Osteocyte (in vitro differentiated cells): ENCODE measurements at places on chromosomes 1 and 21.

DNA sequence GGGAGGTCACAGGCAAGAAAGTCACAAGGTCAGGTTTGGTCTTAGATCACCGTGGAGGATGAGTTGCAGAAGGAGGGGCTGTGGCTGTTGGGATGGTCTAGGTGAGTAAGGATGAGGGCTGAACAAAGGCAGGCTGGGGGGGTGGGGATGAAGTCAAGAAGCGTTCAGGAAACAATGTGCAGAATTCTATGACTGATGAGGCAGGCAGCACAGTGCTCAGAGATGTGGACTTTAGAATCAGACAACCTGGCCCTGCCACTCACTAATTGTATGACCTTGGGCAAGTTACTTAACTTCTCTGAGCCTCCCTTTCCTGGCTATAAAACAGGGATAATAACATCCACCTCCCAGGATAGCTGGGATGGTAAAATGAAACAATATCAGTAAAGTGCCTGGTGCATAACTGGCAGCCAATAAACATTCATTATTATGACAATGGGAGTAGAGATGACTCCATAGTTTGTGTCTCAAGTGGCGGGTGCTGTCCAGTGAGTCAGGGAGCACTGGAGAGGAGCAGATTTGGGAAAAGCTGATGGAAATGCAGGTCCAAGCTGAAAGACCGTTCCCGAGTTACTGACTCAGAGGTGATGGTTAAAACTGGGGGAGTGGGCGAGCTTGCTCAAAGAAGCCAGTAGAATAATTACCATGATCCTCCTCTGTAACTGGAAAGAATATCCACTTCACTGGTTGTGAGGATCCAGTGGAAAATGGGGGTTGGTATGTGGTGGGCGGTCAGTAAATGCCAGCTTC lies 2.1 kb downstream of the TIE1 start:
- H3K4me1 ChIP-seq: peaks cover 2% of the 10 kb centered on the region
- no peak for DNase-seq
- no peak overlapping the region for H3K4me3 ChIP-seq
- H3K27ac ChIP-seq: no peak overlapping the region
- no peaks in the 10 kb centered on the region for H3K27me3 ChIP-seq

DNA sequence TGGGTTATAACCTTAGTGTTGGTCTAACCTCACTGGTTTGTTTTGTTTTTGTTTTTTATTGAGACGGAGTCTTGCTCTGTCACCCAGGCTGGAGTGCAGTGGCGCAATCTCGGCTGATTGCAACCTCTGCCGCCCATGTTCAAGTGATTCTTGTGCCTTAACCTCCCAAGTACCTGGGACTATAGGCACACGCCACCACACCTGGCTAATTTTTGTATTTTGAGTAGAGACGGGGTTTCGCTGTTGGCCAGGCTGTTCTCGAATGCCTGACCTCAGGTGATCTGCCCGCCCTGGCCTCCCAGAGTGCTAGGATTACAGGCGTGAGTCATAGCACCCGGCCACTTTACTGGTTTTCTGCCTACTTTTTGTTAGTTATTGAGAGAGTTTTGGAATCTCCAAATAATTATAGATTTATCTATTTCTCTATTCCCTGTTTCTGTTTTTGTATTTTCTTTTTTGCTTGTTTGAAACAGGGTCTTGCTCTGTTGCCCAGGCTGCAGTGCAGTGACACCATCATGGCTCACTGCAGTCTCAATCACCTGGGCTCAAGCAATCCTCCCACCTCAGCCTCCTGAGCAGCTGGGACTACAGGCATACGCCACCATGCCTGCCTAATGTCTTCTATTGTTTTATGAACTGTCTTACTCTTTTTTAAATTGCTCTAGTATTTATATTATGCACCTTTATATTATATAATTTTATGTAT lies 21.4 kb downstream of the SMG7 start:
- H3K4me3 ChIP-seq: no peak overlapping the region
- peaks cover 4% of the 10 kb centered on the region for H3K36me3 ChIP-seq
- no peaks in the 10 kb centered on the region for H3K4me1 ChIP-seq
- H3K27ac ChIP-seq: no peak overlapping the region

GRCh38 chr1:53051676-53052075 lies 10.3 kb upstream of the PODN start:
- H3K27ac ChIP-seq: no peak overlapping the region
- H3K4me3 ChIP-seq: no peak overlapping the region
- no peaks in the 10 kb centered on the region for H3K27me3 ChIP-seq
- DNase-seq: no peak
- H3K4me1 ChIP-seq: peaks cover 28% of the 10 kb centered on the region

DNA sequence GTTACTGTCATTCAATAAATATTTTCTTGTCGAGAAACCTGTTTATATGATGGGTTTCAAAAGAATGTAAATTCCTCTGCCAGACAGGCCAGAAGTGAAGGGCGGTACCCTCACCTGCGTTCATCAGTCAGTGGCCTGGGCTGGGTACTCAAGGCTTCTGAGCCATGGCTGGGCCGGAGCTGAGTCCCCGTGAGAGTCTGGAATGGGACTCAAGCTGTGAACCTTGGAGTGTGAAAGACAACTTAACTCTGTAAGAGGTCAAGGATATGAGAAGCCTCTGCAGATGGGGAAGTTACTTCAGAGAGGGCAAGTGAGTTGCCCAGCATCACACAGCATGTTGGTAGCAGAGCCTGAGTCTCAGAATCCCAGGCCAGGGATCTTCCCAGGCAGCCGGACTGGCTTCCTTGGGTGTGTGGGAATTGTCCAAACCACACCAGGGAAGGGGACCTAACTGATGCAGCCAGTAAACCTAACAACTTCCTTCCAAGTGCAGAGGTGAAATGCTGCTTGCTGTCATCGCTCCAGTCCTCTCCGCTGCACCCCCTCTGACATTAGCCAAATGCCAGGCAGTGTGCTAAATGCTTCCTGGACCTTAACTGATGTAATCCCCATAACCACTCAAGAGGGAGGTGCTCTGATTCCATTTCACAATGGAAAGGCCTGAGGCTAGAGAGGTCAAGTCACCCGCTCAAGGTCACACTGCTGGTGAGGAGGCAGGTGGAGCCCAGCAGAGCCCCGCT lies 4.8 kb downstream of the DISP3 start:
- no peaks in the 10 kb centered on the region for H3K36me3 ChIP-seq
- H3K4me1 ChIP-seq: peaks cover 4% of the 10 kb centered on the region
- H3K27ac ChIP-seq: no peak overlapping the region
- H3K4me3 ChIP-seq: no peak overlapping the region
- DNase-seq: no peak
- H3K27me3 ChIP-seq: peaks cover 19% of the 10 kb centered on the region

- no peaks in the 10 kb centered on the region for H3K36me3 ChIP-seq
- peaks cover 28% of the 10 kb centered on the region for H3K27me3 ChIP-seq
- no peak for DNase-seq
- H3K4me1 ChIP-seq: no peaks in the 10 kb centered on the region
- H3K27ac ChIP-seq: no peak overlapping the region
- no peak overlapping the region for H3K4me3 ChIP-seq
Observed at GRCh38 chr1:95278173-95279006, 44.4 kb downstream of the RWDD3 start.

- no peaks in the 10 kb centered on the region for H3K27me3 ChIP-seq
- peaks cover 23% of the 10 kb centered on the region for H3K36me3 ChIP-seq
- no peak overlapping the region for H3K4me3 ChIP-seq
- no peak overlapping the region for H3K27ac ChIP-seq
Observed at GRCh38 chr21:17783481-17784179, 35.5 kb downstream of the C21orf91 start.

GRCh38 chr1:244400974-244401373 lies 50.7 kb downstream of the ADSS2 start:
- no peaks in the 10 kb centered on the region for H3K27me3 ChIP-seq
- no peak overlapping the region for H3K27ac ChIP-seq
- H3K36me3 ChIP-seq: peaks cover 50% of the 10 kb centered on the region
- DNase-seq: no peak

DNA sequence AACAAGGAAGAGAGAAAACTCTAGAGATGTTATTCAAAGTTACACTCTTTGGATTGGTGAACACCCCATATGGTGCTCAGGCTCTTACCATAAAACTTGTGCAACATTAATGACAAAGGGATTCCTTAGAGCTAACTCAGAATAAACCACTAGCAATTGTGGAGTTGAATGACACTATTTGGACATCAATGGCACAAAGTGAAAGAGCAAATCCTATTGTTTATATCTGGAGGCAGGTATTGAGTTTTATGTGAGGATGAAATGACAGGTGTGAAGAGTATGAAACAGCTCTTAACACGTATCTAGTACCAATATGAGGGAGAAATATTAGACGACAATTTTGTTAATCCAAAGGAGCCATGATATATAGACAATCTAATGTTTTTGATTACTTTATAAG lies 584.9 kb upstream of the PBX1 start:
- DNase-seq: no peak
- H3K27ac ChIP-seq: no peak overlapping the region
- H3K4me3 ChIP-seq: no peak overlapping the region
- no peaks in the 10 kb centered on the region for H3K36me3 ChIP-seq
- no peaks in the 10 kb centered on the region for H3K4me1 ChIP-seq

DNA sequence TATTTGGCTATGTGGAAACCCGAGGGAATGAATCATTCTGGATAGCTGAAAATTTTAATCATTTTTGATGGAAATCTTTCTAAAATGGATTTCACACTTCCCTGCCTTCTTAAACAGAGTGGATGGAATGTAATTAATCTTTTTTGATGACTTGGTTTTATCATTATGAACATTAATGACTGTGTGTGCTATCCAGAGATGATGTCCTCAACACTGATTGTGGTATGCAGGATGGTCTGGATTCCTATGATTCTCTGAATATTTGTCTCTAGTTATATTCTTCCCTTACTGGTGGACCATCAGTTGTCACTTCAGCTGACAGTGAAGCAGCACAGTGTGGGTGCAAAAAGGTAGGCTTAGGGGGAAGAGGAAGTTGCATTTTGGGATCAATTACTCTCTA lies 513.5 kb downstream of the LMO4 start:
- DNase-seq: no peak
- no peak overlapping the region for H3K4me3 ChIP-seq
- H3K36me3 ChIP-seq: no peaks in the 10 kb centered on the region
- no peaks in the 10 kb centered on the region for H3K4me1 ChIP-seq
- no peak overlapping the region for H3K27ac ChIP-seq

DNA sequence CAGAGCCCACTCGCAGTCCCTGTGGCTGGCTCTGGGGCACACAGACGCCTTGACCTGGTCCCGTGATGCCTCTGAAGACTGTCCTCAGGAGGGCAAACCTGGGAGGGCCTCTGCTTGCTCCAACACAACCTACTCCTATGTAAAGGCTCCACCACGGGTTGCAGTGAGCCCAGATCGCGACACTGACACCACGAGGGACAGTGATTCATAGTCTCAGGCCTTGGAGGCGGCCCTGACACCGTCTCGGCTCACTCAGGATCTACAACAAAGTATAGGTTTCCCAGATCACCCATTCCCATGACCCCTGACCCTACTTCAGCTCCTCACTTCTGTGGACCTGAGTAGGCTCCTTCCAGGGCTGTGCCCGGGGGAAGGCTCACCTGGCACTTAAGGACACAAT lies 28.0 kb downstream of the NOL9 start:
- H3K4me3 ChIP-seq: no peak overlapping the region
- no peaks in the 10 kb centered on the region for H3K27me3 ChIP-seq
- H3K4me1 ChIP-seq: peaks cover 10% of the 10 kb centered on the region
- no peak overlapping the region for H3K27ac ChIP-seq
- peaks cover 19% of the 10 kb centered on the region for H3K36me3 ChIP-seq

GRCh38 chr1:47893412-47893811 lies 103.8 kb downstream of the TRABD2B start:
- no peak overlapping the region for H3K4me3 ChIP-seq
- no peak for DNase-seq
- peaks cover 3% of the 10 kb centered on the region for H3K27me3 ChIP-seq
- no peak overlapping the region for H3K27ac ChIP-seq
- H3K4me1 ChIP-seq: no peaks in the 10 kb centered on the region
- no peaks in the 10 kb centered on the region for H3K36me3 ChIP-seq

DNA sequence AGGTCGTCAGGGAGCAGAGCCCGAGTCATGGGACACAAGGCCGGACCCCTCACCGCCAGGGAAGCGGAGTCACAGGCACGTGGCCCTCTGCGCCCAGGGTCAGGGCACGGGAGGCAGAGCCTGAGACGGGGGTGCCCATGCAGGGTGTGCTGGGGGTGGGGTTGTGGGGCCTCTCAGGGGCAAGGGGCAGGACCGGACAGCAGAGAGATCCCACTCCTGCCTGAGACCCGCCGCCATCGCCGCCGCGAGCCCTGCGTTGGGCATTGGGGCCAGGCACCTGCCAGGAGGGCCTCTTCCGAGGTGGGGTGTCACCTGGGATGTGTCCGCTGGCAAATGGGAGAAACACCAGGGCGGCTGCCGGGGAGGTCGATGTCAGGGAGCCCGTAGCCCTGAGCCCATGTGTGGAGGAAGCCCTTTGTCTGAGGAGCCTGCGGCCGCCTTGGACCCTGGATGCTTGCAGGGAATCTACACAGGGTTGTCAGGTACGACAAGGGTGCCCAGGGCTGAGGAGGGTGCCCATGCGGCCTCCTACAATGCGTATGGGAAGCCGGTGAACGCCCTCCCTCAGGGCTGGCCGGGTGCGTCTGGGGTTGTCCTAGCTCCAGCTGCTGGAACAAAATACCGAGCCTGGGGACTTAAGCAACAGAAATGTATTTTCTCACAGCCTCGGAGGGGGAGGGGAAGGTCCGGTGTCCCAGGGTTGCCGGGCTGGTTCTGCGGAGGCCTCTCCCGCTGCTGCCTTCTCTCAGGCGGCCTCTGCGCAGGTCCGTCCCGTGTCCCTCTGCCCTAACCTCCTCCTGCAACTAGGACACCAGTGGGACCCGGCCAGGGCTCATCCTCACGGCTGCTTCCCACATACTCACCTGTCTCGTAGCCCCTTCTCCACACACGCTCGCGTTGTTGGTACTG lies 16.4 kb upstream of the C1orf159 start:
- H3K36me3 ChIP-seq: no peaks in the 10 kb centered on the region
- peaks cover 4% of the 10 kb centered on the region for H3K27me3 ChIP-seq
- H3K4me3 ChIP-seq: no peak overlapping the region
- no peak overlapping the region for H3K27ac ChIP-seq
- no peak for DNase-seq
- no peaks in the 10 kb centered on the region for H3K4me1 ChIP-seq

GRCh38 chr1:86455073-86455472 lies 13.7 kb upstream of the CLCA1 start:
- H3K4me1 ChIP-seq: no peaks in the 10 kb centered on the region
- H3K27ac ChIP-seq: no peak overlapping the region
- no peaks in the 10 kb centered on the region for H3K36me3 ChIP-seq
- H3K27me3 ChIP-seq: peaks cover 16% of the 10 kb centered on the region

DNA sequence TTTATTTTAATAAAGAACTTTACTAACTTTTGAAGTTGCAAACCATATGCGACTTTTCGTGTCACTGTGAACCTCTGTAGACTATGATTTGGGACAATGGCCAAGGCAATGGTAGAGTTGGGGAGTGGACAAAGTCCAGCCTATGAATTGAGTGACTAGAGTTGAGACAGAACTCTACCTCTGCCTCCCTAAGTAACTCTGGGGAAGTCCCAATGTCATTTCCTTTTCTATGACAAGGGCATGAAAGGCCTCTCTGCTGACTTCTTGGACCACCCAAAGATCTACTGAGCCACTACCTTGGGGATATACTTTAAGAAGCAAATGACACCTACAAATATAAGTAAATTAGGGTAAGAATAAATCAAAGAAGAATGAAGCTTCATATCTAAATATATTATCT lies 19.3 kb downstream of the BEND5 start:
- no peak overlapping the region for H3K4me3 ChIP-seq
- DNase-seq: no peak
- H3K27me3 ChIP-seq: no peaks in the 10 kb centered on the region
- peaks cover 2% of the 10 kb centered on the region for H3K36me3 ChIP-seq
- no peaks in the 10 kb centered on the region for H3K4me1 ChIP-seq
- no peak overlapping the region for H3K27ac ChIP-seq
